Right cardiac atrium (tissue), 5 donors: ENCODE measurements at places on chromosomes 11 and 22. TPM values are rescaled to one million over a fixed set of nuclear protein-coding genes. Genes with fewer than 3 reads are reported as not detected.

DNA sequence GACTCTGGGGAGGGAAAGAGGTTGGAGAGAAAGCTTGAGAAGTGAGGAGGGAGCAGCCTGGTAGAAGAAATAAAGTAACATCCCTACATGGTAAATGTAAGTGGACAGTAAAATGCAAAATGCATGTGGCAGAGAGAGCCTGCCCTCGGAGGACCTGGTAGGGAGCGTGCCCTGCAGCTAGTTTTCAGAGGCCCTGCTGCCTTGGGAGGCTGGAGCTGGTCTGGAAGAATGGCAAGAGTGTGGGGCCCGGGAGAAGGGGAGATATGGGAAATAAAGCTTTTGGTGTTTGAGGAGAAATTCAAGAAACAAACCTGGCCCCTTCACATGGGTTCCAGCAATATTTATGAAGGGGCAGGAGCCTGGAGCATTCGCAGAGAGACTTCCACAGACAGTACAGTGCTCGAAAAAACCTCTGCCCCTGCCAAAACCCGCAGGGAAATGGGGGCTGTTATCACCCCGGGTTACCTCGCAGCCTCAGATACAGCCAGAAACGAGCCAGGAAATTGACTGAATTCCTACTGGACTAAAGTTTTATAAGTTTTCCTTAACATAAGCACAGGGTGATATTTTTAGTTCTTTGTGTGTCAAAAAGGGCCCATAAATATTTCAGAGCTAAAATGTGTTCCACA is 363.0 kb downstream of the TENM4 start:
- DNase-seq, result no peak

- no peak for DNase-seq
Observed at GRCh38 chr11:128540469-128540868, 46.9 kb downstream of the ETS1 start.

GRCh38 chr22:19669570-19669969 is 44.7 kb upstream of the SEPTIN5 start:
- peak; percentile 62 for DNase-seq

DNA sequence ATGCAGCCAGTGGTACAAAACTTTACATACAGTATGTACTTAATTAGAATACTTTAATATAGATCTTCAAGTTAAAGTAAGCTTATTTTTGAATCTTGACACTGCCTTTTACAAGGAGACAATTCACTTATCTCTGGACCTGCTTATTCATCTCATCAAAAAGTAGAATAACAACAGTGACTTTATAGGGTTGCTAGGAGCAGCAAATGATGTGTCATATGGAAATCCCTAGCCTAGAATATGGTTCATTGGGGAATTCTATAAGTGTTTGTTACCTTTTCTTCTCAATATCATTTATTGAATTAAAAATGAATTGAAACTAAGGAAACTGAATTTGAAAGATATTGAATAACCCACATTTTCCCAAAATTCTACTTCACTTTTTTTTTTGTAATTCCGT is 45.0 kb upstream of the FIBIN start:
- no peak for DNase-seq

DNA sequence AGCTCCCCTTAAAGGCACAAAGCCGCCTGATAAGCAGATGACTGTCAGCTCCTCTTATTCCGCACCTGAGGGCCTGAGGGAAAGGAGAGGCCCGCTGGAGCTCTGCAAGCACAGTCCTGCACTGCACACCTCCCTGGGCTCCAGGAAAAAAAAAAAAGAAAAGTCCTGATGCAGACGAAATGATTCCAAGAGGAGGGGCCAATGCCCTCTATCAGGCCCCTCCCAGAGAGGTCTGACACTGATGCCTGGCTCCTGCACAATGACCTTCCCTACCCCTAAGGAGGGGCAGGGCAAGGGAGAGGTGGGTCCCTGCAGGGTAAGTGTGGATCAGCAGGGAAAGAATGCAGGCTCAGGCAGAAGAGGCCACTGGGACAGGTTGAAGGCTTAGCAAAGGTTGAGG is 572.7 kb downstream of the SOX6 start:
- no peak for DNase-seq

The SMTNL1 gene
- not detected for total RNA-seq

The TUB gene
- total RNA-seq, result 27.6 TPM
